ENCODE measurements at places on chromosomes 2 and 18.

DNA sequence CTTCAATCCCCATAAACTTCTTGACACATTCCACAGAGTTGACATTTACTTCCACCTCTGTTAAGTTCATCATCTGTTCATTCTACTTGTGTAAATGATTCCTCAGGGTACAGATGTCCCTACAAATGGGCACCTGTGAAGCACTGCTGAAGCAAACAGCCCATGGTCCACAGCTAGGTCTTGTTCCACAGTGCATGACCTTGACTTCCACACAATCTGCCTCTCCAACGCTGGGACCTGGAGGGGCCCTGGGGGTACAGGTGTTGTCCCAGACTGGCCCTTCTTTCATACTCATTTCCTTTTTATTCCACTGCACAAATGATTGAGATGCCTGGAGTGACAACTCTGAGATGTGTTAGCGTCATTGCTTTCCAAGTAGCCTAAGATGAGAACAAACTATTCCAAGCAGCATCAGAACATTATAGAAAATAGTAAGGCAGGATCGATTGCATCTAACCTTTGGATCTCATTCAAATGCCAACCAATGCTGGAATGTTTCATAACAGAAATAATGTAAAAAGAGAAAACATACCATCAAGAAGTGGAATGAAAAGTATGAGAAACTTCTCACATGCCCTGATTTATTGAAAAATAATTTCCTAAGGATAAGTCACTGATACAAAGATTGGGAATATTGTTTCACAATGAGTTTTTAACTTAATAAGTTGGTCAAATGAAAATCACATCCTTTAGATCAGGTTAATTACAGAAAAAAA is 31.2 kb downstream of the PIEZO2 start:
- no peak for DNase-seq

DNA sequence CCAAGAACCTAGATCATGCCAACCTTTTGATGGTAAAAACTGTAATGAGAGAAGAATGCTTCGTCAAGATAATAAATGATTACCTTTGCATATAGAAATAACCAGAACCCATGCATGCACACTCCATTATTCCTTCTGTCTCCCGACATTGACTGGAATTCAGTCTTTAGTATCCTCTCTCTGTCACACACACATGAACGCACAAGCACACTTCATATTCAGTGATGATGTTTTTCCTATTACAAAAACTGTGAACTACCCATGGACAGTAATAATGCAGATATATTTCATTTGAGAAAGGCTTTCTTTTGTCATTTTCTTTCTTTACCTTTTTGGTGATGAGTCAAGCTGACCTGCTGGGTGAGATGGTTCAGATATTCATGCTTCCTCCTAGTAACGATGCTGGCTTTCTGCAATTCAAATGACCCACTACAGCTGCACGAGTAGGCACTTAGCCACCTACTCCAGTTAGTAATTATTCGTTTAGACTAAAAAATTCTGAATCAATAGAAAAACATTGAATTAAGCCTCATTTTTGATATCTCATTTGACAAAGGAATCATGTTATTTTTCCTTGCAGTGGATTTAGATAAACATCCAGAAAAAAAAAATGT is 382.2 kb downstream of the TGIF1 start:
- no peak for DNase-seq

DNA sequence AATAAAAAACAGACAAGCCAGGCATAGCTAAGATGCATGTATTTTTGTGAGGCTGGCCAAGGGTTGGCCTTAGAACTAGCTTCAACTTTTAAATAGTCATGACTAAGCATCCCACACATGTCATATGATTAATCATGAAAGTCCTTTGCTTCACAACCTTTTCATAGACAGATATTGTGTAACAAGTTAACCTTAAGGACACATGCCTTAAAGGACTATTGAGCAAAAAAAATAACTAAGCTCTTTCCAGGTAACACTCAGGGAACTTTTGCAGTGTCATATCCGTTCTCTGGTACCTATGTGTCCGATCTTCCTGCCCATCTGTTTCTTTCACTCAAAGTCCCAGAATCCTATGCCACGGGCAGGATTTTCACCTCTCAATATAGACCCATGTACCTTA is 498.4 kb downstream of the STK39 start:
- no peak for DNase-seq

GRCh38 chr2:225600444-225600843 is 200.9 kb downstream of the NYAP2 start:
- DNase-seq: no peak

GRCh38 chr2:212928681-212929080 is 222.7 kb downstream of the IKZF2 start:
- DNase-seq: no peak

- no peak for DNase-seq
These were observed 5.4 kb downstream of the ALPG start for GRCh38 chr2:232411901-232412629.

DNA sequence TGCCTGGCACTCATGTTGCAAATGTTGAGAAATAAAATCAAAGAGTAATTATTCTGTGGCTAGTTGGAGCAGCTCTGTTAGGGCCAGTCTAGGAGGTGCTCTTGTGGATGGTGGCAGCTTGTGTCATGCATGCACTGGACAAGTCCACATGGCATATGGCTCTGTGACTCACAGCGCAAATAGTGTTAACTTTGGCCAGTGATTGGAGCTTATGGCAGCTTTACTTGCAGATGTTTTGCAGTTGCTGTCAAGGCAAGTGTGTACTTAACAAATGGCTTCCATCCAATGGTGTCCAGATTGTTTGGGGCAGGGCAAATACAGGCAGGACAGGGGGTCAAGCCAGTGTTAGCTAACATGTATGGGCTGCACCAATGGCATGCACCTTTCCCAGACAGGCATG is 26.1 kb upstream of the TMX3 start:
- DNase-seq: no peak

DNA sequence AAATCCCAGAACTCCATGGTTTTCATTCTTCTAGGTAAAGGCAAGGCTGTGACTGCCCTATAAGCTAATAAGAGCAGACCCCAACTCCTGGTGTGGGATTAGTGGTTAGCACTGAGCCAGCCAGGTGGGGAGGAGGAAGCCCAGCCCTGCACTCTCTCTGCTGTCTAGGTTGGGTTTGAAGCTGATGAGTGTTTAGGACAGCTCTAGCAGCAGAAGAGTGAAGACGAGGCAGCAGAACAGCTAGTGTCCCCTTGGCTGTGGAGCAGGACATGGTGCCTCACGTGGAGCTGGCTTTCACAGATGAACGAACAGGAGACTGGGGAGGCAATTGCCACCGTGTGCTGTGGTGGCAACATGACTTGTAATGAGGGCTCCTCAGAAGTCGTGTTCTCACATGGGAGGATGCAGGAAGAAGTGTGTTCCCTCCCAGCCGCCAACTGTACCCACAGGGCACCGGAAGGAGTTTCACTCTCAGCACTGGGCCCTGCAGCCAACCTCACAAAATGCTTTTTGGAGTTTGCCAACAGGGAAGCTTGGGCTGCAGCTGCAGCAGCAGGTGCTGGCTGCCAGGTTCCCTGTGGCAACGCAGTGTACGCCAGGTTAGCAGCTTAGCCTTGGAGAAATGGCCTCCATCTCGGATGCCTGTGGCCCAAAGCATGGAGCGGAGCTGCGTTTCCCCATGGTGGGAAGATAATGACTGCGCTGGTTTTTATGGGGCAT is 328.2 kb downstream of the SETBP1 start:
- DNase-seq: no peak

DNA sequence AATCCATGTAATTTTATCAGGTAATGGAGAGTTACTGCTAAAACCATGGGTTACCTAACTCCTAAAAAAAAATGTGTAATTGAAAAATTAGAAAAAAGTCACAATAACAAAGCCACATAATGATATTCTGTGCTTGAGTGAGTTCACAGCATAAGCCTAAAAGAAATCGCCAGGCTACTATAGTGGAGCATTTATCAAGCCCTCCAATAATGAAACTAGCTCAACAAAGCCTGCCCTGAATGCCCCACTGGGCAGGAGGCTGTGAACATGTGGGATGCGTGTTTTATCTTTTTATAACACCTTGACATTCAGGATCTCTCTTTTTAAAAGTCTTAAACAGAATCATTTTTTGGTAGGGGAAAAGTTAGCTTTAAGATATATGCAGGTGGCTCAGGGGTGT is 86.3 kb downstream of the KCTD18 start:
- DNase-seq: no peak

DNA sequence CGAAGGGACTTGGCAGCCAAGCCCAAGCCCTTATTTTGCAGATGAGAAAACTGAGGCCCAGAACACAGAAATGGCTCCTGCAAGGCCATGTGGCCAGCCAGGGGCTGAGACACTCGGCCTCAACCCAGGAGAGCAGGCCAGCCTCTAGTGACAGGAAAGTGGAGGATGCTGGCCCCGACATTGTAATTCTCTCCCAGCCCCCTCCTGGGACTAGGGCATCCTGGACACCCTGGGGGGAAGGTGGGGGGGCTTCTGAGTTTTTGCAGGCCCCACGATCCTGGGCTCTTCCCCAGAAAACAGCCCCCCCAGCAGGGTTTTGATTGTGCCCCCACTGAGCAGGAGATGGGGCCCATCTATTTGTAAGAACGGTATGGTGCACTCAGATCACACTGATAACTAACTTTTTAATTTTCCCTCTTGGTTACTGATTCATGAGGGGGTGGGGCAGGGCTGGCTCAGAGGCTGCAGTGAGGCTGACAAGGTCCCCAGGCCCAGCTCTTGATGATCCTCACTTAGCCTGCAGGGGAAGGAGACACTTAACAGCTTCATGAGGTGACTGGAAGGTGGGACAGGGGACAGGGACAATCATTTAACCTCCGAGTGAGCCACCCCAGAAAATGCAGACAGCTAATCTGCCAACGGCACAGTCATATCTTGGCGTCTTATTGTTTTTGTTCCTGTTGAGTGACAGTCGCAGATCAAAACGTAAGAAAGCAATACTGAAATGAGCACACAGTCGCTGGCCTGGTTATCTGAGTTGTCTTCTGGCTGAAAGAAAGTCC is 18.9 kb downstream of the SMAD7 start:
- DNase-seq: no peak

- no peak for DNase-seq
These were observed 8.3 kb upstream of the RNF103 start for GRCh38 chr2:86631846-86632485.

- peak; percentile 9 for DNase-seq
These were observed 436.4 kb downstream of the DCDC2C start for GRCh38 chr2:4139731-4140130.

DNA sequence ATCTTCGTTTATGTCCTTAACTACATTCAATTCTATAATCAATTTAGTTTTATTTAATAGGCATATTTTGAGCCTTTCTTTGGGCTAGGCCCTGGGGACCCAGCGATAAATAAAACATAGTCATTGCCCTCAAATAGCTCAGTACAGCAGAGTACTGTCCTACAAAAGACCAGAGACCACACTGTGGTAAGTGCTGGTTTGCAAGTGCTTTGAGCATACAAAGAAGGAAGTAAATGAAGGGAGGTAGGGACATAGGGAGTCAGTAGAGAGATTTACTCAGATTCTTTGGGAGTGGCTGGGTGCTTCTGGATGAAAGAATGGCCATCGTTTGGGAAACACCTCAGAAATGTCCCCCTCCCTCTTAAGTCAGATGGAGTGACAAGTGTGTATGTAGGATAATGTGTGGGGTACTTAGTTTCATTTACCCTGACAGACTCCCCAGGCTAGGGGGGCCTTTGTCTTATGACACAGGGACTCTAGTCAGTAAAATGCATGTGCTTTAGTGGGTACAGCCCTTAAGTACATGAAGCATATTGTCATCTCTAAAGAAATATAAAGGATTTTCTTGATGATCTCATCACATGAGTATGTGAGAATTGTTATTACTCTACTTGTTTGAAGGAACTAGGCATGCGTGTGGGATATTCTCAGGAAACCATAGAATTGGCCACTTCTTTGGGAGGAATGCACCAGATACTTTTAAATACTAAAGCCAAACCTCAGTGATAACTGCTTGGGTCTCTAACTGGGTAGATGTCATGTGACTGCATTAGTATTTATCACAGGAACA is 35.1 kb downstream of the MAPRE2 start:
- no peak for DNase-seq

DNA sequence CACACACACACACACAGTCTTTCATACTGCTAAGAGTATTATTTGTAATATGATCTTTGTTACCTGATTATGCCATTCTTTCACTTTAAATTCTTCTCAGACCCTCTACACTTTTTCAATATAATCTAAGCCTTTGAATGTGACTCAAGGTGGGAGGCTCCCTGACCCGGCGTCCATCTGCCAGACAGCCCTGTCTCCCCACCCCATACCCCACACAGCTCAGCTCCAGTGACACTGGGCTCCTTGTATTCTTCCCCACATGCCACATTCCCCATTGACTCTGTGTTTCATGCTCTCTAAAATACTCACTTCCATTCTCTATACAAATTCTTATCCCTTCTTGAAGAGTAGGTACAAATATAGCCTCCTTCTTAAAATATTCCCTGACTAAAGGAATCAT is 442.2 kb downstream of the TGIF1 start:
- DNase-seq: no peak

DNA sequence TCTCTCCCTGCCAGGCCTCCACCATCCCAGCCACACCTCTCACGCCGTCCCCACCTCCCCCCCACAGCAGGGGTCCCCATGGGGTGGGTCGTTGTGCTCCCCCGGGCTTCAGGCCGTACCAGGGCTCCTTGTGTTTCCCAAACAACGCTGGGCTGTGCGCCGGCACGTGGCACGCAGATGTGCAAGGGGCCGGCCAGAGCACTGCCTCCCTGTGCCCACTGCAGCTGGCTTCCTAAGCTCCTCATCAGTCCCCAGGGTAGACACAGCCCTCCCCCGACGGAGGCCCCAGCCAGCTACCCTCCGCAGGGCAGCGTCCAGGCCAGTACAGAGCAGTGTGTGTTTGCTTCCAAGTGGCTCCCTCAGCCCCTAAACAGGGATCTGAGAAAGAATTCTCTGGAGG is 34.0 kb downstream of the BIN1 start:
- DNase-seq: no peak

- DNase-seq: peak; percentile 42
These were observed 40.4 kb downstream of the DHRS9 start for GRCh38 chr2:169109502-169110409.

GRCh38 chr2:107592280-107592624 is 234.4 kb upstream of the RGPD4 start:
- no peak for DNase-seq

DNA sequence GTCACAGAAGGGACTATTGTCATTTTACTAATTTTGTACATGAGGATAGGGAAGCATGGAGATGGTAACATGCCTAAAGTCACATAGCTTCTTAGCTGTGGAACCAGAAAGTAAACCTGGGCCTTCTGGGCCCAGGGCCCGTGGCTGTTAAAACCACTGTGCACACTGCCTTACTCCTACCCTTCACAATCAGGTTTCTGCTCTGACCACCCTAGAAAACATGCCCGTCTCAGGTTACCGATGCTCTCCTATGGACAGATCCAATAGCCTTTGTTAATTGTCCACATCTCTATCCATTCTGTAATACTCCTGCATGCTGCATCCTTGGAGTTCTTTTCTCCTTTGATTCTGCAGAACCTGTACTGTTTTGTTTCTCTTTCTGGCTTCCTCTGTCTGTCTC is 79.0 kb upstream of the TACR1 start:
- no peak for DNase-seq

Data from right kidney (tissue), 9 donors.